ENCODE measurements at places on chromosomes 7 and 10.
A peak's percentile ranks its signal among the peaks of the same experiment; 100 is the strongest.

- peak; percentile 39 for DNase-seq
These were observed 165.0 kb downstream of the BAMBI start for GRCh38 chr10:28842321-28842720.

- peak; percentile 56 for DNase-seq
These were observed 71.5 kb upstream of the ADO start for GRCh38 chr10:62732841-62733653.

- DNase-seq: no peak
These were observed 33.1 kb downstream of the CACNA2D1 start for GRCh38 chr7:82410461-82410860.

DNA sequence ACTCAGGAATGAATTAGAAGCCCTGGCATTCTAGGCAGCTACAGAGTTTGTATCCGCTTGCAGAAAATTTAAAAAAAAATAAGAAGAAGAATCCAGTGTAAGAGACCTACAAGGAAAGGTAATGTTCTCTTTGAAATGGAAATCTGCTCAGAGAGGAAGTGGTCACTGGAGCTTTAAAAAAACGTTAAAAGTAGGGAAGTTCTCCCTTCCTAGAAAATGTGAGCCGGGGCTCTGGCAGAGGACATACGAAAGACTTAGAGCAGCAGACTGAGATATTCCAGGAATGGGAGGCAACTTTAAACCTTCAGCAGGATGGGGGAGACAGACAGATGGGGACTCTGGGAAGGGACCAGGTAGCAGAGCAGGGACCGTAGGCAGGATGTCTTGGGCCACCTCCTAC, 149.4 kb upstream of the NPS start:
- DNase-seq: no peak

DNA sequence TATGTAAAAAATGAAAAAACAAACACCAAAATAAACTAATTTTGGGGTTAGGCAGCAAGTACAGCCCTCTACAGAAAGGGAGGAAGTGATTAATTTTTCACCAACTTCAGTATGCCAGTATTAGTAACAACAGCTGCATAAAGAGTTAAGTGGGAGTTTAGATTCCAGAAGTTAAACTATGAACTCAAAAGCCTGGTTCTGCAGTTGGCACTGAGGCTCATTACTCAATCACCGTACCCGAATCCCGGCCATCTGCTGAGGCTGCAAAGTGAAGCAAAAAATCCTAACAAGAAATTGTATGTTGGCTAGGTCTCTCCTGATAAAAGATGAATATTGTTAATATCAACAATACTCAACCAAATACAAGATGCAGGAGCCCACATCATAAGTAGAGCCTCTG, 4.0 kb downstream of the NUDT5 start:
- DNase-seq: no peak

GRCh38 chr10:110711382-110711781, 67.2 kb downstream of the RBM20 start:
- no peak for DNase-seq

- DNase-seq: no peak
These were observed 107.4 kb downstream of the ETV1 start for GRCh38 chr7:13882051-13882450.

GRCh38 chr7:102321351-102322201, 34.7 kb downstream of the SPDYE6 start:
- no peak for DNase-seq

- DNase-seq: no peak
These were observed 21.1 kb upstream of the MAP3K8 start for GRCh38 chr10:30412901-30413300.

GRCh38 chr10:132310701-132311337, 3.1 kb upstream of the STK32C start:
- DNase-seq: no peak

DNA sequence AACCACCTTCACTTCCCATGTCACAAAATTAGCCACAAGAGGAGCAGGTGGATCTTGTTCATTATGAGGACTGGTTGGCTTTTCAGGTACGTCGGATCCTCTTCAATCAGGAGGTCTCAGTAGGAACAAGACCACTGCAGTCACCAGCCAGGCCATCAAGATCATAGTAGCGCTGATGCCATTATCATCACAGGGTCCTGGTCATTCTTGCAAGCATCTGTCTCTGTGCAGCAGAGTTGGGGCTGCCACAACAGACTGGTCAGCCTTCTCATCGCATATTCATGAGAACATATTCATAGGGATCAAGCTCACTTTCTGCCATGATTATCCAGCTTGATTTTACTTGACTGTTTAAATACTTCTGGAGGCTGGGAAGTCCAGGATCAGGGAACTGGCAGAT, 67.1 kb downstream of the ADCYAP1R1 start:
- DNase-seq: no peak

DNA sequence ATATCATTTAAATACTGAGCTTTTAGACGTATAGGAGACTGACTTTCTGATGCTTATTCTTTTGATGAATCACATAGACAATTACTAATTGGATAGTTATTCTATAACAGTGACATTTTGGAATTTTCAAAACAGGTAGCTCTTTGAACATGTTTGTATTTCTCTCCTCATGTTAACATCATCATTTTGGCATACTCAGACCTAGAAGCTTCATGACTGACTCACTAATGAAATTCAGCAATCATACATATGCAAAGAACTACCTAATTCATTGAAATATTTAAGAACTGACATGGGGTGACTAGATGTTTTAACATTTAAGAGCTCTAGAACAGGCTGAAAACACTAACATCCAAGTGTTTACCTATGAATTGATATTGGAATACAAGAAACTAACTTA, 192.3 kb downstream of the VTI1A start:
- no peak for DNase-seq

- DNase-seq: no peak
These were observed 198.8 kb downstream of the GRID1 start for GRCh38 chr10:86167762-86168128.

DNA sequence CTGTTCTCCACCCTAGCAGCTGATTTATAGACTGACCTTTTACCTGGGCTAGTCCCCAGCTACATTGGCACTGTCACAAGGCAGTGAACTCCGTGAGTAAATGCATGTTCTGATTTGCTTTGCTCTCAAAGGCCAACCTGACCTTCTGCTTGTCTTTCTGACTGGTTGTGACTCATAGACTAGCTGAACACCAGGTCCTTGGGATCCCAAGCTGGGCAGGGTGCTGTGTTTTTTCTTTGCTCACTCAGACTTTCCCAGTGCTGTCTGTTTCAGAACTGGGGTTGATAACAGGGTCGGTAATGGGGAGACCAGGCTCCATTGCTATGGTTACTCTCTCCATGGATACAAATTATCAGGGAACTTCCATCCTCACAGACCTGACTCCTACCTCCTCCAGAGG, 35.0 kb downstream of the EVX1 start:
- DNase-seq: no peak

GRCh38 chr7:46600340-46600739, 679.3 kb upstream of the IGFBP3 start:
- no peak for DNase-seq

DNA sequence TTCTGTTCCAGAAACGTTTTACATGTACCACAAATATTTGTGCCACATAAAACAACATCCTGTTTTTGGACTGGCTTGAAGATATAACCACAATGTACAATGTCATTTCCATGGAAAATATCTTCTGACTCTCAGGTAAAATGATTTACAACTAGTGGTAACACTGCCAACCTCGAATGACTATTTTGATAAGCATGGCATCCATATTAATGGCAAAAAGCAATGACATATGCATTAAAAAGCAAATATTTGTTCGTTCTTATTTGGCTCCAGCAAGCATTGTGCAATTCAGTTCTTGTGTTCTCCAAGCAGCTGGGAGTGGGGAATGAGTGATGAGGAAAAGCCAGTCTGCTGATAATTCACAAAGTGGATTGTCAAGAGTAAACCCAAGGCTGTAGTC, 289.0 kb downstream of the PLXDC2 start:
- peak; percentile 8 for DNase-seq

GRCh38 chr7:123867225-123867624, 22.3 kb downstream of the HYAL4 start:
- no peak for DNase-seq
